ENCODE measurements at places on chromosomes 3 and 15.

DNA sequence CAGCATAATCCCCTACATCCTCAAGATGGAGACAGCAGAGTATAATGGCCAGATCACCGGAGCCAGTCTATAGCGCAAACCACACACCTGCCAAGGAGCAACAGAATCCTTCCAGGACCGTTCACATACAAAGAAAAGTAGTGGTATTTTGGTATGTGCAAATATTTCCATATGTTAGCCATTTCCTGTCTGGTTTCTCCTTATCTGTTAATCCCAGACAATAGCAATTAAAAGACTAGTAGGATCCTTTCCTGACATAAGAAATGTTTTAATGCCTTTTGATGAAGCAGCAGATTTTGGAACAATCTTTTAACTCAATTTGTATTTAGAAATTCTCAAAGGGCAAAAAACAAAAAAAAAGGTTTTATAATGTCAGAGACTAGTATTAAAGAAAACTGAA lies 22.2 kb downstream of the MRPS25 start:
- DNase-seq: no peak

DNA sequence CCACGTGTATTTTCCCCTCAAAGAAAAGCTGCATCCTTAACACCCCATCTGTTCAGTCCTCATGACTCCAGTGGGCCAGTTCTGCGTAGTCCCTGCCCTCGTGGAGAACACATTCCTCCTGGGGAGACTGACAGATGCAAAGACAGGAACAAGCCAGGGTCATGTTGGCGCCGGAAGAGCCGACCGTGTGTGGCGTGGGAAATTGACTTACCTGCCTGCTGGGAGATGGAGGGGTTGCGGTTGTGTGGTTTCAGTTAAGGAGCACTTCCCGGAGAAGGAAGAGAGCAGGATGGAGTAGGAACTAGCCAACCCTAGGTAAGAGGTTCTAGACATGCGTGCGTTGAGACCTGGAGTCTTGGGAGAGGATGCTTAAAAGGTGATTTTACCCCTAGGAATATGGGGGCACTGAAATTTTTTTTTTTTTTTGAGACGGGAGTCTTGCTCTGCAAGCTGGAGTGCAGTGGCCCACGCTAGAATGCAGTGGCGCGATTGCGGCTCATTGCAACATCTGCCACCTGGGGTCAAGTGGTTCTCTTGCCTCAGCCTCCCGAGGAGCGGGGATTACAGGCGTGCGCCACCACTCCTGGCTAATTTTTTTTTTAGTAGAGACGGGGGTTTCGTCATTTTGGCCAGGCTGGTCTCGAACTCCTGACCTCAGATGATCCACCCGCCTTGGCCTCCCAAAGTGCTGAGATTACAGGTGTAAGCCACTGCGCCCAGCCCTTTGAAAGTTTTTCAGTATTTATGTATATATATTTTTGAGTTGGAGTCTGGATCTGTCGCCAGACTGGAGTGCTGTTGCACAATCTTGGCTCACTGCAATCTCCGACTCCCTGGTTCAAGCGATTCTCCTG lies 1.4 kb downstream of the VHL start:
- peak; percentile 1 for DNase-seq

GRCh38 chr3:71783152-71783551 lies 1.8 kb downstream of the PROK2 start:
- no peak for DNase-seq

DNA sequence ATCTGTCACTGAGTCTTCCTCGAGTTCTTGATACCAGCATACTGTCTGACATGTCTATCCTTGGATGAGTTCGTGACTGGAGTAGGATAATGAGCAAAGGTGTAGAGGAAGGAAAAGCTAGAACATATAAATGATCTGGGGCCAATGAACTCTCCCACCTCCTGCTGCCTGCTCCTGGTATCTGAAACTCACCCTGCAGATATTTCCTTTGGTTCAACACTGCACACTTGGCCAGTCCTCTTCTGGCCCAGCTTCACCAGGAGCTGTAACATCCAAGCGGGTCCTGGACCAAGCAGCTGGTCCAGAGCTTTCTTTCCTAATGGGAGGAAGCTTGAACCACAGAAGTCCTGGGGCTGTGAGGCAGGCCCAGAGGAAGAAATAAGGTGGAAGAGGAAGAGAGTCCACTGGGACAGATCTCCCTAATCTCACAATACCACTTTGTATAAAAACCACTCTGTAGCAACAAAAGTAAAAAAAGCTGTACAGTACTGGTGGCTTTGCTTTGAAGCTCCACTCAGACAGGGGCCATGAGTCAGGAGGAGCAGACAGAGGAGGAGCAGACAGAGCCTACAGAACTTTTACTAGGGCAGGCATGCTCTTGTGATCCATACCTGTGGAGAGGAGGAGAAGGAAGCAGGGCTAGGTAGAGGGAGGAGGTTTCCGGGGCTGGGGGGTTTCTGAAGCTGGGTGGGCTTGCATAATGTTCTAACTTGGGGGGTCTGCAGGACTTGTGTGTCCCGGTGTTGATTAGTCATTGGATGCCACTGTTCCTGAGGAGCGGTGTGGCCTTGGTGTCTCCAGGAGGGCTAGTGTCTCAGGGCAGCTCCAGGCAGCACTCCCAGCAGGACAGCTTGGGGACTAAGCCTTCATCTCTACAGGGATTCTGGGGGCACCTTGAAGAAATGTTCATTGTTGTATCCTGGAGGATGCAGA lies 166.9 kb downstream of the ABHD5 start:
- no peak for DNase-seq

- DNase-seq: no peak
Measured at GRCh38 chr3:60435941-60436650, 815.2 kb downstream of the FHIT start.

DNA sequence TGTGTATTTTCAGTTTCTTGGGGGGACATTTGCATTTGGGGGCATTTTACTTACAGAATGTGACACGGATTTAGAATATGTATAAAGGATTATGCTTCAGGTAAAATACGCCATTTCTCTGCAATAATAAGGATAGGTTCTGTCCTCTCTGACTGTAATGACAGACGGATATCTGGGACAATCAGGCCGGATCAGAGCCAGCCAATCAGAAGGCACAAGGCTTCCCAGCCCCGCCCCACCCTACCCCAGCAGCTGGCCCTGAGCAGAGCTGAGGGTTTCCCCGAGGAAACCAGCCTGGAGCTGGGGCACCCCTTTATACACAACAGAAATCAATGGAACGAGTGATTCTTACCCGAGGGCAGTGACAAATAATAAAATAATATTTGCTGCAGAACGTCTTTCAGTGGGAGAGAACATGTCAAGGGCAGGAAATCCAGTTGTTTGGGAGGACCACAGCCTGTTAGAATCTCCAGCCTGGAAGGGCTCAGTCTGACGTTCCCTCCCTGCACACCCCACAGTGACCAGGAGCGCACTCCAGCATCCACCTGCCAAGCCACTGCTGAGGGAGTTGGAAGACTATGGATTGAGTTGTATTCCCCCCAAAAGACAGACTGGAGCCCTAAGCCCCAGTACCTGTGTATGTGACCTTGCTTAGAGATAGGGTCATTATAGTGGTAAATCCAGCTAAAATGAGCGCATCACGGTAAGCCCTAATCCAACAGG lies 30.3 kb upstream of the SEC13 start:
- no peak for DNase-seq

GRCh38 chr3:123374016-123374415 lies 74.9 kb downstream of the ADCY5 start:
- DNase-seq: peak; percentile 93

DNA sequence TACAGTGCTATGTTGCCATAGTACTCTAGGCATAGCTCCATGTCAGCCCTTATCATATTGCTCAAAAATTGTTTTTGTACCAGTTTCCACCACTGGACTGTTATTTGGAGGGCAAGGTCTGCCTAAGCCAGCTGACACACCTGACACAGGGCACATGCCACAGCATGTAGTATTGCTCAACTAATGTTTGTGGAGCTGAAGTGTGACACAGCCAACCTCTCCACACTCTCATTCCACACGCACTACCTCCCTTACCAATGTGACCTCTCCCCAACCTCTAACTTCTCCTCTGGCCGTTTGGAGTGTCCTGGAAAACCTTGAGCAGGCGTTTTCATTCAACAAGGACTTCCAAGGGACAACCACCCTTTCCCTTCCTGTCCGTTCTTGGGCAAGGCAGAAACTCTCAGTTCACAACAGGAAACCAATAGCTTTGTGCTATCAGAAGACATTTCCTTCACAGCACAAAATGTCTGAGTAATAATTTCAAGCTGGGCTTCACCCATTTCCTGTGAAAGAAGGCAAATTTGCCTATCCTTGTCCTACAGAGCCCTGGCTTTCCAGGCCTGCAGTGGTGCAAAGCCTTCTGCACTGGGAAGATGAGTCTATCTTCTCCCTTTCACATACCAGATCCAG lies 38.4 kb downstream of the TLNRD1 start:
- DNase-seq: no peak

- no peak for DNase-seq
Measured at GRCh38 chr3:118968640-118969039, 66.0 kb downstream of the IGSF11 start.

DNA sequence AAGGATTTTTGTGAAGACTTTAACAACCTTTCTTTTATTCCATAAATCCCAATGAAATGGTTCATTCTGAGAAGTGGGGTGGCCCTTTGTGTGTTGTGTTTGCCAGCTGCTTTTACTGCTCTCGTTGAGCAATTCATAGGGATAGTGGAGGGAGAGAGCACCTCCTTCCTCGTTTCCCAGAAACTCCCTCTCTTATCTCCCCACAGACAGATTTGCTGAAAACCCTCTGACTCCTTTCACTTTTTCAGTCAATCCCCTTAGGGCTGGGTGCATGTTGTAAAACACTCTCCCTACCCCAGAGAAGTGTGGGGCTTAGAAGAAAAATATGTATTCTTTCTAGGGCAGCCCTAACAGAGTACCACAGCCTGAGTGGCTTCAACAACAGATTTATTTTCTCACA lies 557.2 kb upstream of the RGMA start:
- DNase-seq: no peak

DNA sequence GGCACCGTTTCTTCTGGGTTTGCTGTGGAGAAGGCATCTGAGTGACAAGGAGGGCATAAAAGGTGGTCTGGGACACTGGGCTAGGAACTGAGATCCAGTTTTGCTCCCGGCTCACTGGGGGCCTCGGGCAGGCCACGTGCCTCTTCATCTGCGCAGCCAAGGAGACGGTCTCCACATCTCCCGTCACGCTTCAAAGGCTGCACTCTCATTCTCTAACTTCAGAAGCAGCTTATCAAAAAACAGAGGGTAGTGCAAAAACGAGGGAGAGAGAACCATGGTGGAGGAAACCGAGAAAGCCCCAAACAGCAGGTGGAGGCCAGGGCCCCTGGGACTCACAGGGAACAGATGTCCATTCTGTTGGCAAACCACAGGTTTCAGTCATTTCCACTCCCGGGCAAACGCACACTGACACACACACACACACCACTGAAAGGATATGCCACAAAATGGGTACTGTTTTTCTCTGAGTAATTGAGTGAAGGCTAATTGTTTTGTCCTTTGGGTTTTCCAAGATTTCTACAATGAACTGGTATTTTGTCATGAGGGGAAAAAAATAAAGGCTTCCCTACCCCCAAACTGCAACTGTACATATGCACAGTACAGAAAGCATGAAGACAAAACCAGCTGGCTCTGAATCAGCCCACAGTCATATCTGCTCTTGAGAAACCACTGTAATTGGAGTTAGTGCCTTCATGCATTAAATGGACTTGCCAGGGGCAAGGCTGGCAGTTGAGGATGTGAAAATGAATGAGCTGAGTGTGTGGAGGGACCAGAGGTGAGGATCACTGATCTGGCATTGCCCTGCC lies 71.9 kb downstream of the MGLL start:
- DNase-seq: peak; percentile 95

DNA sequence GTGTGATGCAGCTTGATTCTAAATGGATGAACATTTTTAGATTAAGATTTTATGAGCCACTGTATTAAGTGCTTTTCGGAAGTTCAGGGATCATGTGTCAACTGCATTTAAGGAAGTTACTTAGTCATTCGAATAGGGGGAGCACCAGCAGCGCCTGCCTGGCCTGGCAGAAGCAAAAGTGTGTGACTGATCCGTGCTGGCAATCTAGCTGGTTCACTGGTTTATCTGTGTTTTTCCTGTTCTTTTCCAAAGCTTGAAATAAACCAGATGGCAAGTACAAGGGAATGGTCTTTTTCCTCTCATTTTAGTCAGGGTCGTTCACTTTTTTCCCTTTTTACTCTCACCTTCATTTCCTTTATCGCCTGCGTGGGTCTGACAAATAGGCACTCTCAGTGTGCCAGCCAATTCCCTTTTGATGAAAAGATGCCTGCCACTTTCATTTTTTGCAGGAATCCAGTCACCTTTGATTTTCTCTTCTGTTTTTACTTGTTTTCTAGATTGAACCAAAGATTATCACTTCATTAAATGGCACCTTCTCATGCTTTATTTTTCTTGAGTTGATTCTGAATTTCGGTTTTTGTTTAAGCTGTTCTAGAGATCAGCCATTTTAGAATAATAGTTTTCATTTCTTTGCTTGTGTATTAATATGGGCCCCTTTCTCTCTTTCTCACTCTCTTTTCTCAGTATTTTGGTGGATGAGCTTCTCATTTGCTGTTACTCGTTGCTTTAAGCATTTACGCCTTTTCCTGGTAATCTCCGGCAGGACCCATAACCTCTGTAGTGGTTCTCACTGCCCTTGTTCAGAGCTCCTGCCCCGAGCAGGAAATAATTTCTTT lies 2.8 kb downstream of the ABHD2 start:
- no peak for DNase-seq

DNA sequence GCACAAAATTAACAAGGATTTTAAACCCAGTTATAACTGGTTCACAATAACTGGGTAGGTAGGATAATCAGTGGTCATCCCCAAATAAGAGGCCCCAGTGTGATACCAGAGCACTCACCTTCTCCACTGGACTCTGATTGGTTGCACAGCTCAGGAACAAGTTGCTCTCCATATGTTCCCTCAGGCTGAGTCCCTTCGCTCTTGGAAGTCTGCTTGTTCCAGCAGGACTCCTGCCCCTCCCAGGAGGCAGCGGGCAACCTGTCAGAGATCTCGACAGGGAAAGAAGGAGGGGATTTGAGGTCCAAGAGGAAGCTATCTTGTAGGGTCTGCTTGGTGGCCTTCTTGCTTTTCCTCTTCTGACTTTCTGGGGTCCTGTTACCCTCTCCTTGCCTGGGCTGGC lies 51.6 kb upstream of the HEG1 start:
- peak; percentile 21 for DNase-seq

DNA sequence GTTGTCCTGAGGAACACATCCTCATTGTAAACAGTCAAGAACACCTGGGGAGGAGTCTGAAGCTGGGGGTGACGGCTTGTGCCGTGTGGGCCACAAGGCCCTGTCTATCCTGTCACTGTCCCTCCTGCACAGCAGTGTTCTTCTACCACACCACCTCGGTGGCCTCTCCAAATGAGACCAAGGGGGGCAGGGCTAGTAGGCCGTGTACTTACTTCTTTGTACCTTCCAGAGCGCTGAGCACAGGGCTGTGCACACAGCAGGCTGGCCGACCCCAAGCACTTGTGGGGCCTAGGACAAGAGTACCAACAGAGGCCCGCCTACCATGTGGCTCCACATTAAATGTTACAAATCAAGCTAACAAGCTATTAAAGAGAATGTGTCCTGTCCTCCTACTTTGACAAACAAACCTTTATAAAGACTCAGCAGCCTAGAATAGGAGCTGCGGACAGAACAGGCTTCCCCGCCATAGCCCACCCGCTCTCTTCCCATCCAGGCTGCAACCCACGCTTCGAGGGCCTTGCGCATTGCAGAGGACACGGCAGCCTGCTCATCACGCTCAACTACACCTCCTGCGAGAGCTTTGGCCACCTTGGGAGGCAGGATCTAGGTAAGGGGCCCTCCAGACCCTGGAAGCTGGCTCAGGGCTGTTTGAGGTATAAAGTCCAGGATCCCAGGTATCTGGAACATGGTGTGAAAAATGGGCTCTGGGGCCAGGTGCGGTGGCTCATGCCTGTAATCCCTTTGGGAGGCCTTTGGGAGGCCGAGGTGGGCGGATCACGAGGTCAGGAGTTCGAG lies 30.5 kb downstream of the MELTF start:
- DNase-seq: no peak
